ENCODE measurements at places on chromosomes 1 and 21.

DNA sequence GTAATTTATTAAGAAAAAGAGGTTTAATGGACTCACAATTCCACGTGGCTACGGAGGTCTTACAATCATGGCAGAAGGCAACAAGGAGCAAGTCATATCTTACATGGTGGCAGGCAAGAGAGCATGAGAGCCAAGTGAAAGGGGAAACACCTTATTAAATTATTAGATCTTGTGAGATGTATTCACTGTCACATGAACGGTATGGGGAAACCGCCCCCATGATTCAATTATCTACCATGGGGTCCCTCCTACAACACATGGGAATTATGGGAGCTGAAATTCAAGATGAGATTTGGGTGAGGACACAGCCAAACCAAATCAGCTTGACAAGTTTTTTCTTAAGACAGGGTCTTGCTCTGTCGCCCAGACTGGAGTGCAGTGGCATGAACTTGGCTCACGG is 14.3 kb downstream of the DAP3 start:
- no peak for DNase-seq

- no peak for DNase-seq
Measured at GRCh38 chr1:195577748-195578147, 1030.5 kb downstream of the KCNT2 start.

GRCh38 chr1:225462714-225463574 is 35.1 kb upstream of the LBR start:
- DNase-seq = no peak

DNA sequence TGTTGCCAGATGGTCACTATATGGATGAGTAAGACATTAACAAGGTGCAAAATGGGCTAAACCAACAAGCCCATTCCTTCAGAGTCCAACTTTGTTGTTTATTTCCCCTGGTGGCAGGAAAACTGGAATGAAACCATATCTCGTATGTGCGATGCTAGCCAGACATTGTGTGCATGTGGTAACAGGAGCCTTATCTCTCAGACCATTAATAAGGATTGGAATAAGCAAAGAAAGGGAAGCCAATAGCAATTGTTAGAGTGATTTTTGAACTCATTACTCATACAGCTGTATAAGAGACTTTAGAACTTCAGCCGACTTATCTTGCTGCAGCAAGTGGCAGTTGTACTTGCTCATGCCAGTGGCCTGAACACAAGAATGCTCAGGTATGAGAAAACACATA is 30.0 kb upstream of the HMCN1 start:
- DNase-seq = no peak

GRCh38 chr1:153698923-153699714 is 20.6 kb downstream of the NPR1 start:
- peak; percentile 33 for DNase-seq

DNA sequence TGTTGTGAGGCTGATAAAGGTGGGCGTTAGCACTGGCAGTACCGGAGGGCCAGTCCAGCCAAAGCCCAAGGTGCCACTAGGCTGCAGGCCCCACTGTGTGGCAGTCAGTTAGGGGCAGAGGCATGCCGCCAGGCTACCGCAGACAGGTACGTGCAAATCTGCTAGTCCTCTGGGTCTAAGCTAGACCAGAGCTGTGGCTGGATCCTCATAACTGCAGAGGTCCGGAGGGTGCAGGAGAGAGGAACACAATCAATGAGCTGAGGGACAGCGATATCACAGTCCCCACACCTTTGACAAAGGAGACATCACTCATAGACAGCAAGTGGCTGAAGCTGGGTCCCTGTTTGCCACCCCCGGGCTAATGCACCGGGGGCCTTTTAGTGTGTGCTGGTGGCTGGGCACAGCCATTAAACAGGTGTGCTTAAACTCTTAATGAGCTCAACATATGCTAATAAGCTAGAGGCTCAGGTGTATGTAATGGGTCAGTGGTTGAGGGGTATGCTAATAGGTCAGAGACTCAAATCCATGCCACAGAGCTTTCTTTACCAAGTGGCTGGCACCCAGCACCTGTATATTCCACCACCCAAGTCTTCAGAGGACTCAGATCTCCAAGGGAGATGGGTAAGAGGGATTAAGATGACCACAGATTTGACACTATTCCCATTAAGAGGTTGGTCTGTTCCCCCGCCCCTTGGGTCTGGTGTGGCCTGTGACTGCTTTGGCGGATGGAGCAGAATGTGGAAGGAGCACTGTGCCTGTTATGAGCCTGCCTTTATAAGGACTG is 82.0 kb downstream of the GLIS1 start:
- DNase-seq = no peak

Measured in GM04504 (cell line).